ENCODE measurements at places on chromosomes 1 and 21.

- no peak for DNase-seq
Measured at GRCh38 chr21:29264721-29265120, 34.0 kb upstream of the BACH1 start.

DNA sequence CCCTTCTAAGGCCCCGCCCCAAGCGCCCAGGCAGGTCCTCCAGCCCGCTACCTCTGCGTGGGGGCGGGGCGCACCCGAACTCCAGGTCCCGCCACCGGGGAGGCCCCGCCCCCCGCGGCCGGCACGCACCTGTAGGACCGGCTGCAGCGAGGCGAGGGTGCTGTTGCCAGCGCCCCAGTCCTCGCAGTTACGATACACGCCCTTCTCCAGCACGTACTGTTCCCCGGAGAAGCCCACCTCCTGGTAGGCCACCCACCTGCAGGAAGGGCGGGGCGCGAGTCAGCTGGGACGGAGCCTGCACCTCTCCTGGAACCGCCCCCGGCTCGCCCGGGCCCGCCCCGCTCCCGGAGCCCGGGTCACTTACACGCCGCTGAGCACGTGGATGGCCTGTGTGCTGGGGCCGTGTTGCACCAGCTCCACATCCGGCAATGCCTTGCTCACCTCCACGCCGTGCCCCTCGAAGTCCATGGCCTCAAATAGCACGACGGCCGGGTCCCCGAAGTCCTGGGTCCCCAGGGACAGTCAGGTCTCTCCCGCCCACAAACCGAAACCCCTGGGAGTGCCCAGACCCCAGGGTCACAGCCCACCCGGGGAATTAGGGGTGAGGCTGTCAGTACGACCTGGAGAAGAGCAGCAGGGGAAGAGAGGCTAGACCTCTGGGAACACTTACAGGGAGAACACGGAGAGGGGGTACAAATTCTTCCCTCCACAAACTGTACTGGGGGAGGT lies 17.3 kb downstream of the CRYBG2 start:
- peak; percentile 83 for DNase-seq

- no peak for DNase-seq
Measured at GRCh38 chr1:114130846-114131525, 22.7 kb downstream of the SYT6 start.

- no peak for DNase-seq
Measured at GRCh38 chr1:61101536-61101935, 19.2 kb downstream of the NFIA start.

All from T-helper 22 cell (primary cell).